ENCODE measurements at places on chromosomes 11 and 22.

GRCh38 chr22:28952857-28953256 is 69.5 kb downstream of the ZNRF3 start:
- no peak for DNase-seq

- no peak for DNase-seq
Measured at GRCh38 chr22:24536089-24536488, 18.8 kb downstream of the GUCD1 start.

DNA sequence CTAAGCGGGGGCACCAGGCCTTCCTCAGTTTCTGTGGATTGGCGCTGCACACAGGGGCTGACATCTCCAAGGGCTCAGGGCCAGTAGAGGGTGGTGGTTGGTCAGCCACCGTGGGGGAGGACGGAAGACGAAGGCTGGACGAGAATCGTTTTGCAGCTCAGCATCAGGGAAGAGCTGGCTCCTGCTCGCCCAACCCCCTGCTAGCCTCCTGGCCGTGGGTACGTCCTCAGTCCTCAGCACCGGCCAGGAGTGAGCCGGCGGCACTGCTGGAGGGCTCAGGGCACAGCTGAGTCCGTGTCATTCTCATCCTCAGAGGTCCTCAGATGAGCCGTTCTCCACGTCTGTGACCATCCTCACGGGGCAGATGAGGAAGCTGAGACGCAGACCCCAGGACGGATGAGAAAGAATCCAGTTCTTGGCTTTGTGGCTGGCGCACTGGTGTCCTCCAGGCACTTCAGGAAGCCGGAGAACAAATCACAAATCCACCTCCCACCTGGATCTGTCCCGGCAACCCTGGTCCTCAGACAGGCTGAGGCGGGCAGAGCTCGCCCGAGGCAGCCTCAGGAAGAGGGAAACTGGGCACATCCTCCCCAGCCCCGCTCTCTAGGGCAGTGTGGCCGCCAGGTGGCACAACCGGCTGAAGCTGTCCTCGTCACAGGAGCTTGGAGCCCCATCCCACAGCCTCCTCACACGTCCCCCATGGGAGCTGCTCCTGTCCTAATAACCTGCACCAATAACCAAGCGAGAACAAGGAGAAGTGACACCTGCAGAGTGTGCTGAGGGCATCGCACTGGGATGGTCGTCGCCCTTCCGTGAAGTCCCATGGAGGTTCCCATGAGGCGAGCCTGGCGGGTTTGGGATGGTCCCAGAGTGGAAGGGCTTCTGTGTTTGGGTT is 393.7 kb downstream of the BRD1 start:
- DNase-seq = no peak

DNA sequence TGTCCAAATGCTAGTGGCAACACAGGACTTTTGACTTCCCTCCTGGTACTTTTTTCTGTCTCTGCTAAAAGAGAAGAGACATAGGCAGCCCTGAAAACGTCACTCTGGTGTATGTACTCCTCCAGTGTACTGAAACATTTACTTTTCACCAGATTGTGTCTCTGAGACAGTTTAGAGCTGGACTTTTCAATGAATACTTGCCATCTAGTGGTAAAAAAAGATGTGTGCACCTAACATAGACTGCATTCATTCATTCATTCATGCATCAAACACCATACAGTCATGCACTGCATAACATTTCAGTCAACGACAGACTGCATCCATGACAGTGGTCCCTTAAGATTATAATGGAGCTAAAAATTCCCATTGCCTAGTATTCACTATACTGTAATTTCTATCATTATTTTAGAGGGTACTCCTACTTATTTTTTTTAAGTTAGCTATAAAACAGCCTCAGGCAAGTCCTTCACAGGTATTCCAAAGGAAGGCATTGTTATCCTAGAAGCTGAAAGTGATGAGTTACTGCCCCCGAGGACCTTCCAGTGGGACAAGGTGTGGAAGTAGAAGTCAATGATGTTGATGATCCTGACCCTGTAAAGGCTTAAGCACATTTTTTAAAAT is 186.2 kb downstream of the SPON1 start:
- DNase-seq = no peak

GRCh38 chr11:46270684-46271083 is 6.8 kb upstream of the CREB3L1 start:
- DNase-seq = no peak

DNA sequence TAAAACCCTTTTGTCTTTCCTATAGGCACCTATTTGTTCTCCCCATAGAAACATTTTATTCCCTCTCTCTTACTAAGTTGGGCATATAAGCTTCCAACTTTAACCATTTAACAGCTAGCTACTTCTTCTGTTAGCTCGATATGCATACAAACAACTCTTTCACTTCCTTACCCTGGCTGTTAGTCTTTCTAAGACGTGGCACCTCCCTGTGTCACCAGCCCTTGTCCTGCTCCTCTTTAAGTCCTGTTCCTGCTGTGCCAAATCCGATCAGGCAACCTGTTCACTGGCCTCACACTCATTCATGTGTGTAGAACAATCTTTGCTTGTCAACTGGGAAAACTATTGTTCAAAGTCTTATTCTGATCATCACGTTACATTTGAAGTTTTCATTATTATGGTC is 1376.1 kb upstream of the TENM4 start:
- no peak for DNase-seq

DNA sequence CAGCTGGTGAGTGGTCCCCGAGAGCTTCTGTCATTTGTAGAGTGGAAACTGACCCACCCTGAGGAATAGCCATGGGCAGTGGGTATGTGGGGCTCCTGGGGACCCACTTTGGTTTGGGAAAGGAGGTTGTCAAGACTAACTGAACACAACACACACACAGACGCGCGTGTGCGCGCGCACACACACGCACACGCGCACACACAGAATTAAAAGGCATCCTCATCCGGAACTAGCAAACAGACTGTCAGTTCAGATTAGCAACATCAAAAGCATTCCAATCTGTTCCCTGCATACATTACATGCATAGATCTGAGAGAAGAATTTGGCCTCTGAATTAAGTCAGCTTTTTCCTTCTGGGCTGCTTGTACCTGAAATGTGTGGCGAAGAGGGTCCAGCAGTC is 284.7 kb downstream of the ST3GAL4 start:
- no peak for DNase-seq

DNA sequence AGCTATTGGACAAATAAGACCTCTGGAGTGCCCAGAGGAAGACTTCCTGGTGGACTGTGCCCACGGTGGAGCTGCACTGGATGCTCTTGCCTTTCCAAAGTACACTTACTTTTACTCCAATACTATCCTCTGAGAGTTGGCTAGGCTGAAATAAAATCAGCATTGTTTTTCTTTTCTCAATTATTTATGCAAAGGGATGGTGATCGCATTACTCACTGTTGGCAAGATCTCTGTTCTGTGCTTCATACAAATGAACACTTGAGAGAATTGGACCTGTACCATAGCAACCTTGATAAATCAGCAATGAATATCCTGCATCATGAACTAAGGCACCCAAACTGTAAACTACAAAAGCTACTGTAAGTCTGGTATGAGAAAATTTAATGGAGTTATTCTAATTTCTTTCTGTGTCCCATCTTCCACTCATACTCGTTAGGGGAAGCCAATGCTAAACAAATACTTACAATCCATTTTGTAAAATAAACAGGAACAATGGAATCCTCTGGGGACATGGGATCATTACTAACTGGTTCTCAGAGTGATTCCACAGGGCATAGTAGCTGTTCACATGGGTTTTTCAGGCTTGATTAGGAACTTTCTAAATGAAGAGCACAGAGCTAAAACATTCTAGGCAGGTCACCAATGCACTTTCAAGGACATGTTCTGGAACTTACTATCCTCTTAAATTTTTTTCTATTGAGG is 26.3 kb downstream of the NLRP14 start:
- no peak for DNase-seq

- no peak for DNase-seq
Measured at GRCh38 chr11:1274501-1274900, 34.9 kb downstream of the TOLLIP start.

DNA sequence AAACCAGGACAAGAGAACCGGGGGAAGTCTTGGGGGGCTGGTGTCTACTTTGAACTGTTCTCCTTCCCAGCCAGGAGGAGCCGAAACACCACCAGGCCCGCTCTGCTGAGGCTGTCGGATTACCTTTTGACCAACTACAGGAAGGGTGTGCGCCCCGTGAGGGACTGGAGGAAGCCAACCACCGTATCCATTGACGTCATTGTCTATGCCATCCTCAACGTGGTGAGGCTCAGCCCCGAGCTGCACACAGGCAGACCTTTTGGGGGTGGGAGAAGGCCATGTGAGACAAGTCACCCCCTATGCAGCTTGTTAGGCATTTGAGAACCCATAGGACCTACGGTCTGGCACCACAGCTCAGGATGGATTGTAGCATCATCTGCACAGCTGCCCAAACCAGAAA is 2.8 kb downstream of the HTR3A start:
- DNase-seq = no peak

DNA sequence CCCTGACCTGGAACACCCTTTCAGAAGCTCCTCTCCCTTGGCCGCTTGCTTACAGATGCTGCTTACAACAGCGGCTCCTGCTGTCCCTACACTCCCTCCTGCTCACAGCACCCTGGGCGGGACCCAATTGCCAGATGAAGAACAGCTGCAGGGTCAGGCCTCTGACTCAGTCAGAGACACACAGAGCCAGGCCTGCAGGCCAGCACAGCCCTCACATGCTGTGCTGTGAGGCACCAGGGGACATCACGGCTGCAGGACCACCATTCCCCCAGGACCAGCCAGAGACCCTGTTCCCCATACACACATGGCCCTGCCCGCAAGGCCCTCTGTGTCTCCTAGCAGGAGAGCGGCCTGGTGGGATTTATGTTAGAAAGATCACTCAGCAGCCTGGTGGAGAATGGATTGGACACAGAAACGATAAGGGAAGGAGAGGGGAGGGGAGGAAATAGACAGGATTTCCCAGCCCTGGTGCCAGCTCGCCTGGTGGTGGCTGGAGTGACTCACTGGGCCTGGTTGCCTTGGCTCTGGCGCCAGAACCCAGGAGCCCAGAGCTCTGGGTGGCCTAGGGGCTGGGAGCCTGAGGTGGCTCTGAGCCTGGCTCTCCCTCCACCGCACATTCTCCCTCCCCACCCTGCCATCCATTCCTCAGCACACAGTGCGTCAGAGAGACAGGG is 6.7 kb downstream of the CAPN5 start:
- DNase-seq = peak; percentile 92

- DNase-seq = no peak
Measured at GRCh38 chr11:91231226-91231625, 993.4 kb upstream of the FAT3 start.

DNA sequence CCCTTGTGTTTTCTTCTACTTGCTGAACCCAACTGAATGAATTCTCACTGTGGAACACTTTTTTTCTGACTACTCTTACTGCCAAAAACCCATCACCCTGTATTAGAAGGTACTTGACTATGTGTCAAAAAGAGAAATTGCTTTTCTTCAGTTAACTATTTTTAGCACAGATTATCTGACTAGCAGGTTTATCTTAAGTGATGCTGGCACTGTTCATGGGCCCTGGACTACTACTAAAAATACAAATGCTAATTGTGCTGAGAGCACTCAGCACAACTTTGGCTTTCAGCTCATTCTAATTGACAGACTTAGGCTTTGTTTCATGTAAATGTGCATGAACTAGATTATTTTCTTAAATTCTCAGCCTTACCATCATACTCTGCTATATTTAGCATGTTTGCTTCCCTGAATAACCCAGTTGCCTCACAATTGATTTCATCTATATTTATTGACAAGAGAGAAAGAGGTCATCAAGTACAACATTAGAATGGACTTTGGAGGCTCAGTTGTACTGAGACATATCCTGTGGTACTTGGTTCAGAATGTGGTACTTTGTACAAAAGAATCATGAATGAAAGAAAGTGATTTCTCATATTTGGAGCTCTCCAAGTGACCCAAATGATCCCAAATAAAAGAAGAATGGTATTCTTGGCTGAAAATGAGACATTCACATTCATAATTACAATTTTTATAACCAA is 478.3 kb downstream of the KCNA4 start:
- no peak for DNase-seq

DNA sequence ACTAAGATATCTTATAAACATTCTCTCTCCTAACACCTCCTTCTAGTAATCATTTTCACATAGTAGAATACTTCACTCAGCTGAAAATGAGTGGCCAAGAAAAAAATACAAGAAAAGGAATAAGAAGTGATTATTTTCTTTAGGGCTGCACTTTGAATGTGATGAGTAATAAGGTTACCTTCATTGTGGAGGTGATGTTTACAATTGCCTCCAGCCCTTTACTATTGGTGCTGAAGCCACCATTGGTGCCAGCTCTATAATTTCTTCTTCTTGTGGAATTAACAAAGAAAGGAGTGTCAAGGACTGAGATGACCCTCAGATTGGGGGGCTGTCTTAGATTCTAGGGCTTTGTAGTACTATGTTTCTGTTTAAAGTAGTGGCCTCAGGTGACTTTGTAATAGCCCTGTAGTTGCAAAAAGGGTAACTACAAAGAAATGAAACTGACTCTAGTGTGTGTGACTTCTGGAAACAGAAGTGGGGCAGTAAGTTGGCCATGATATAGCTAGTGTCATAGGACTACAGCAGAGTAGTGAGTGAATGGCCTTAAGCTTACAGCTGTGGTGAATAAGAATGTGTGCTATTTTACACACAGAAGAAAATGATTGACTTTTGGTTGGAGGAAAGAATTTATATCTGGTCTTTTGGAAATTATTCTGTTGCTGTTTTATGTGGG is 287.2 kb downstream of the TMEM135 start:
- DNase-seq = no peak

- no peak for DNase-seq
Measured at GRCh38 chr11:83035070-83035854, 36.4 kb downstream of the RAB30 start.

GRCh38 chr11:77590194-77590782 is 535 bp downstream of the AQP11 start:
- DNase-seq = peak; percentile 70

- peak; percentile 75 for DNase-seq
Measured at GRCh38 chr11:17389211-17389956, 925 bp upstream of the KCNJ11 start.

DNA sequence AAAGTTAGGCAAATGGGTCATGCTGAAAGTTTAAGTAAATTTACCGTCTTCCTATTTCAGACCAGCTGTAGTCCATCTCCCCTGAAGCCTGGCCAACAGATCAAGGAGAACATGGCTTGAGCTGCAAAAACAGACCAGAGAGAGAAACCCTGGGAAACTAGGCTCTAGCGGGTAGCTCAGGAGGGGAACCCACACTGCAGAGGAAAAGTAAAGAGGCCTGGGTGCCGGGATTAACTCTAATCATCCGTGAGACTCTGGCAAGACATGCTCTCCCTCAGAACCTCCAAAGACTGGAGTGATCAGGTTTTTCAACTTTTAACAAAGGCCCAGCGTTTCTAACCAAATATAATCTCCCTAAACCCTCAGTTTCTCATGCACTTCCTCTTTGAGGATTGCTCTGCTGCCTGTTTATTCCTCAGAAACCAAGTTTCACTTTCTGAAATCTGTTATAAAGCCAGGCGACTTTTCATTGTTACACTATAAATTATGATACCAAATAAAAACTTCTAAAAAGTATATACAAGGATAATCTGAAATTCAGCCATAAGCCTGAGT is 67.5 kb downstream of the GAB2 start:
- no peak for DNase-seq

GRCh38 chr11:18280438-18281045 is 14.5 kb downstream of the SAA1 start:
- DNase-seq = no peak

Measured in ovary (tissue), 10 donors.